Vagina (tissue), 2 donors: ENCODE measurements at places on chromosomes 12 and 14.

GRCh38 chr12:109573914-109574244 is 285 bp downstream of the MVK start:
- no peak for DNase-seq

GRCh38 chr14:72663956-72664650 is 229.8 kb downstream of the DPF3 start:
- no peak for DNase-seq

- no peak for DNase-seq
Measured at GRCh38 chr14:100261621-100262020, 22.7 kb downstream of the YY1 start.

GRCh38 chr12:41795910-41796309 is 348.8 kb downstream of the GXYLT1 start:
- DNase-seq: no peak

GRCh38 chr14:74472601-74473000 is 20.5 kb downstream of the NPC2 start:
- no peak for DNase-seq

DNA sequence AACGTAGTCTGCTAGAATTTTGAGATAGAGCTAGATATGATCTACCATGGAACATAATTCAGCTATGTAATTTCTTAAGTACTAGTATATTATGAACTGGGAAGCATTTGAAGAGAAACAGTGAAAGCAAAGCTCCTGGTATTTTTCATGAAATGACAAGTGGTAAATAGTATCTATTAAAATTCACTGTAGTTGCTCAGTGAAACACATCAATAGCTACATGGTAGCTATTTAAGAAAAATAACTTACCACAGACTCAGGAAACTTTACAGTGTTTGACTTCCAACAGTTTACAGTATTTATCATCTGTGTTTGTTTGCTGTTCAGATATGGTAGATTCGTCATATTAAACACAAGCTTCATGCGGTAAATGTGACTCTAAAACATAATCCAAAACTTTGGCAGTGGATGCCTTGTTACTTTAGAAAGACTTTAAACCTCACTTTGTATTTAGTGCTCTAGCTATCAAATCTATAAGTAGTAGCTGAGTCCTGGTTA is 25.2 kb downstream of the WNK1 start:
- DNase-seq: no peak

DNA sequence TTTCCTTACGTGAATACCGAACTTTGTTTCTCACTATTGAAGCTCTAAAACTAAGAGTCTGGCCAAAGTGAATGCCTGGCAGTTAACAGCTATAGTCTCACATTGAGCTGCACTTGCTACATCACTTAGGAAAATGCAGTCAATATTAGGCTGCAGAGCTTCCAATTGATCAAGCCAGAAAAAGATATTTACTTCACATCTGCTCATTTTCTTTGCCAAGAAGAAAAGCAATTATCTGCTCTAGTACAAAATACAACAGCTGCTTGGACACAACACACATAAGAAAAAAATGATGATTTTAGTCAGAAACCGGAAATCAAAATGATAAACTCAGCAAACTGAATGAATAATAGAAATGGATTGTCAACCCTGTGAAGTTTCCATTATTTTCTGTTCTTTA is 45.4 kb downstream of the TMTC1 start:
- DNase-seq: no peak

DNA sequence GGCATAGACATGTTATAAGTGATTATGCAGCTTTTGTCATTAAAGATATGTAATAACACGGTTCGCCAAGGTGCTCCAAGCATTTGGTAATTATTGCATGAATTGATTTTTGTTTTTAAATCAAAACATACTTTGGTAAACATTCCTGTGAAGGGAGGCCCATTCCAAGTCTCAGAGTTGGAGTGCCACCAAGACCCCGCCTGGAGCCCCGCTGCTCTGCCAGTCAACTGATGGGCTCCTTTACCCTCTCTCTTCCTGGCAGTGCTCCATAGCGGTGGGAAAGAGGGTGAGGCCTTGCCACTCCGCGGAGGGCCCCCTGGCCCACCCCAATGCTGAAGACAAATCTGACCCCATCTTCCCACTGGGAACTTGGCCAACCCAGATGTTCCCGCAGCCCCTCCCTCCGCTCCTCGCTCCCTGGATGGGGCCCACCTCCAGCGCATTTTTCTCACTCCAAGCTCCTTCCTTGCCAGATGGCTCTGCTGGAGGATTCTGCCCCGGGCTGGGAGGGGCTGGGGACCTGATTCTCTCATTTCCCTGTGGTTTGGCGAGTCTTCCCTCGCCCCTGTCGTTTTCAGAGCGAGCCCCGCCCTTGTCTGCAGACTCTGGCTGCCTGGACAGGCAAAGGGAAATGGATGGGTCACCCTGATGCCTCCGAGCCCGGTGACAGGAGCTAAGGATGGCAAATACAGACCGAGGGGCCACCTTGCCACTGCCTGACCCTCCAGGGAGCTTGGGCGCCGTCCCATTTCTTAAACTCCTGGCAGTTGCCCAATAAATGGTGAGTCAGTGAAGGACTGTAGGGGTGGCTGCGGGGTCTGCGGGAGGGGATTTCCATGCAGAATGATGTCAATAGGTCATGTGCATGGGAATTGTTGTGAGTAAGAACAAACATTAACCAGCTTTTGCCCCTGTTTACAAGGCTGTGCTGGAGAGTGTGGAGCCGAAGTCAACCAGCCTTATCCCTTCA is 9.2 kb upstream of the PAPLN start:
- peak; percentile 86 for DNase-seq

DNA sequence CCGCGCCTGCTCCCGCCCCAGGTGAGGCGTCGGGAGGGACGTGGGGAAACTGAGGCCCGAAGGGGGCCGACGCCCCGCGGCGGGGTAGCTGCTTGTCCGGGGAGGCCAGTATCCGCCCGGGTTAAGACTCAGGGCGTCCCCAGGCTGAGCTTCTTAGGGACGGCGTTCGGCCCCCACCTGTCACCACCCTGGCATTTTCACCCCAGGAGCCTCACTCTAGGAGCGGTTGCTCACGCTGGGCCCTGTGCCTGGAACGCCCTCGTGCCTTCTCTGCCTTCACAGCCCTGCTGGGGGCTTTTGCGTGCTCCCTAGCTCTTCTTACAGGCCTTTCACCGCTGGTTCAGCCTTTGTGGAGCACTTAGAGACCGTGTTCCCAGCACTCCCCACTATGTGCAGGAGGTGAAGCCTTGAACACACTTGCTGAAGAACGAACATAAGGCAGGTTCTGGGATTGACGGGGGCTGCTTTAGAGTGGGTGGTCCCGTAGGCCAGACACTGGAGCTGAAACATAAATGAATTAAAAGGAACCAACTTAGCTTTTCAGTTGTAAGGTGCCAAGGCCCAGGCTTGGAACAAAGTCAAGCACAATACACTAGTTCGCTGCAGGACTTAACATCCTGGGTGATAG is 601 bp downstream of the ZNF839 start:
- no peak for DNase-seq

DNA sequence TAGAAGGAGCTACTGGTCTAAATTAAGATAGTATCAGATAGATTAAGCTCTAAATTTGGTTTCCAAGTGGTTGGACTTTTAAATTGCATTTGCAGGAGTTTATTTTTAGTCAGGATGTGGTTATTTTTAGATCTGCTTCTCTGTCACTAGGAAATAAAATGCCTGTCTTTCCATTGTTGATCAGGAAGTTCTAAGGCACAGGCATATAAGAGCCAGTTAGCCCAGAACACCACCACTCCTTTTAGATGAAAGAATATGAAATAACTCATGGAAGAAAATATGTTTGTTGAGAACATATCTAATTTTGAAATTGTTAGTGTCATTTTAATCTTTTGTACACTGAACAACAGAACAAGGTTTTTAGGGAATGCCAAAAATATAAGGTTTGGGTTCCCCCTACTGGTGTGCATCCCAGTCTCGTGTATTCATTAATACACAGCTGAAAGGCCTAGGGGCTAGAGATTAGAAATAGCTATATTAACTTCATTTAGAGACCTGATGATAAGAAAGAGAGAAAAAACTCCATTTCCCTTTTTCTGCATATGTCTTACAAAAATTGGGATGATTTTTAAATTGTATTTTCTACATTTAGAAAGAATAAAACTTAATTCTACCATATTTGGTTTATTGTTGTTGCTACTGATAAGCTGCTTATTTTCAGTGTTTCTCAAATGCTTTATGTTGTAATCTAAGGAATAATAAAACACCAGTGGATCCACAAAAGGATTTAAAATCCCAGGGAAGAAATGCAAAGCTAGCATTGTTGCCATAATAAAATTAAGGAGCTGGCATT is 67.2 kb downstream of the RIC8B start:
- DNase-seq: no peak

DNA sequence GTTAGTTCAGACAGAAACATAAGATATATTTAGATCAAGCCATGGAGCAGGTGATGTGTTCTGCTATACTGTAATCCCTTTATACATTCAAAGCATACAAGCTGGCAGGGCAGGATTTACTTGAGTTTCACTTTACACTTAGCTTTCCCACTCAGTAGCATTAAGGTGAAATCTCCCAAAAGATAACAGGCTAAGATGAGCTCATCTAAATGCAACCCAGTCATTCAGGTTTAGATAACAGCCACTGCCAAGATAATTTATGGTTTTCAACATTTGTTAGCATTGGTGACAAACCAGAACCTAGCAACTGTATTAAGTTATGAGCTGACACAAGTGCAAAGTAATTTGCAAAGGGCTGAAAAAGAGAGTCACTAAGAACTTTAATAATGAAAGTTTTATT is 925.1 kb upstream of the ATXN7L3B start:
- DNase-seq: no peak

GRCh38 chr12:124752437-124753227 is 111.0 kb downstream of the SCARB1 start:
- no peak for DNase-seq

GRCh38 chr12:11022520-11022919 is at the start of gene TAS2R19:
TSS of gene TAS2R19 (minus strand) at chr12:11022620. CDS start at chr12:11022571, 49 bp downstream.
- no peak for DNase-seq

GRCh38 chr12:125287155-125287847 is 222.1 kb downstream of the AACS start:
- no peak for DNase-seq

DNA sequence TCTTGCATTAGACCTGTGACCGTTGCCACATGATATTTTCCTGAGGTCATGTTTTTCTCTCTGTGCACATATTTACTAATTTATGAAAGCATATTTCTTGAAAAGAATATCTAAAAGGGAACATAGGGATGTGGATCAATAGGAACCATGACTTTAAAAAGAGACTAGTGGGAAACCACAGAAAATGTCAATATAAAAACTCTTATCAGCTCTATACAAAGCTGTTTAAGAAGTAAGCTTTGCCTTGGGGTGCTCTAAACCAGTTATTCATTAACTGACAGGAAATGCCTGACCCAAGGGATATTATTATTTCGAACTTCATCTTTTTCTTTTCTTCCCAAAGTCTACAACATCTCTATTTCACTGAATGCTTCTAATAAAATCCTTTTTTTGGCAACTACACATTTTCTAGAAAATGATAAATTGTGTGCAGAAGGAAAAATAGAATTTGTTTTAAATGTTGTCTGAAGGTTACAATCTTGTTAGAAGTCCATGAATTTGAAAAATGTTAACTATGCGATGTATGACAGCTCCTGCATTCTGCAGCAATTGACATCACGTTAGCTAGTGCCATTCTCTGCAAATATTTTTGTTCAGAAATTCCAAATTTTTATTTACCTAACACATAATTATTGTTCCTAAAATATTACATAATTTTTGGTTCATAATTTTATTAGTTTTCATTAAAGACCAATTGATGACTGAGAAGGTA is 345.0 kb downstream of the SLC16A7 start:
- no peak for DNase-seq

- no peak for DNase-seq
Measured at GRCh38 chr12:8018666-8019581, 13.6 kb upstream of the FOXJ2 start.

- no peak for DNase-seq
Measured at GRCh38 chr12:28500373-28501024, 310.2 kb downstream of the CCDC91 start.

DNA sequence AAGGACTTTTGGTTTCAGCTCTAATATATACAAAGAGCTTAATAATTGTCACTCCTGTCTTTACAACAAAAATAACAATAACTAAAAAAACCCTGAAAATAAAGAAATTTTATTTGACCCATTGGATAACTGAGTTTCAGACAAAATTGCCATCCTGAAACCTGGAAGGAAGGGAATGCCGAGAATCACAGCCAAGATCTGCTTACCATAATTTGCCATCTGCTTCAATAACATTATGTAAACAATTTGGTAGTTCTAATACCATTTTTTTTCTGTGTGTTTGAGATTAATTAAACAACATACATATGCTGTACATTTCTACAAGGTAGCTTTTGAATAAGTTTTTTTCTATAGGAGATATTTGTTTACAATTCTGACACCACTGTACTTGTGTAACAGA is 596.3 kb upstream of the MGAT4C start:
- DNase-seq: no peak

DNA sequence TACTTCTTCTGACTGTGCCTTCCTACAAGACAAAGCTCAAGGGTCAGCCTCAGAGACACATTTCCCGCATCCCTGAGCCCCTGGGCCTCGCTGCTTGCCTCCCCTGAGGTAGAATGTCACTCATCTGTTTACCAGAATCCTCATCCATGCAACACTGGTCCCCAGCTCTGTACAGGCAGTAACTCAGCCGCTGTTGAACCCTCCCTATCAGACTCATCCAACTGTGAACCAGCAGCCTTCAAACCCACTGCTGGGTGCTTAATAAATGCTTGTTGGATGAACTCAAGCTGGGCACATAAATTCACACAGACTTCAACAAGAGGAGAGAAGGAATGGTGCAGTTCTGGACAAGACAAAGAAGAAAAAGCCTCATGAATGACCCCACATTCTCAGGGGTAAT is 6.1 kb downstream of the NT5DC3 start:
- no peak for DNase-seq

- no peak for DNase-seq
Measured at GRCh38 chr14:94041551-94042346, 15.6 kb downstream of the OTUB2 start.

DNA sequence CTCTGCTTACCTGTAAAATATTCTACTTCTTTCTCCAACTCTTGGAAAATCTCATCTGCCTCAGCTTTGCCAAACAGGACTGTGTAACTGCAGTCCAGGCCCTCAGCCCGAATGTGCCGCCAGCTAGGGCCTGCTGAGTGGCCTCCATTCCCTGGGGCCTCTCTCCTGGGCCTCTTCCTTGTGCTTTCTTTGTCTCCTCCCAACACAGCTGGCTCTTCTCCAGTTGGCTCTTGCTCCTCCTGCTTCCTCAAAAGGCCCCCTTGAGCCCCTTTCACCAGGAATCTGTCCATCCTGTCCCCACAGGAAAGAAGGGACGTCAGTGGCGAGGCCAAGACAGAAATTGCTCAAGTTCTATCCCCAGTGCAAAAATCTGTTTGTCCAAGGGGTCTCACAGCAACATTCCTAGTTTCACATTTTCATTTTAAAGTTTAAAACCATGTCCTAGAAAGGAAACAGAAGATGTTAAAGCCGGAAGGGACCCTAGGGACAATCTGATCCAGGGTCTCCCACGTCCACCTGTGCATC is 713 bp downstream of the ALKBH2 start:
- no peak for DNase-seq

GRCh38 chr14:31283578-31284252 is 76.1 kb upstream of the HECTD1 start:
- no peak for DNase-seq
